ENCODE measurements at places on chromosomes 16 and 17.
A peak's percentile ranks its signal among the peaks of the same experiment; 100 is the strongest.

- DNase-seq = no peak
These were observed 34.8 kb downstream of the TIMM22 start for GRCh38 chr17:1031711-1032110.

- DNase-seq = no peak
These were observed 17.4 kb upstream of the ZFPM1 start for GRCh38 chr16:88435437-88436355.

DNA sequence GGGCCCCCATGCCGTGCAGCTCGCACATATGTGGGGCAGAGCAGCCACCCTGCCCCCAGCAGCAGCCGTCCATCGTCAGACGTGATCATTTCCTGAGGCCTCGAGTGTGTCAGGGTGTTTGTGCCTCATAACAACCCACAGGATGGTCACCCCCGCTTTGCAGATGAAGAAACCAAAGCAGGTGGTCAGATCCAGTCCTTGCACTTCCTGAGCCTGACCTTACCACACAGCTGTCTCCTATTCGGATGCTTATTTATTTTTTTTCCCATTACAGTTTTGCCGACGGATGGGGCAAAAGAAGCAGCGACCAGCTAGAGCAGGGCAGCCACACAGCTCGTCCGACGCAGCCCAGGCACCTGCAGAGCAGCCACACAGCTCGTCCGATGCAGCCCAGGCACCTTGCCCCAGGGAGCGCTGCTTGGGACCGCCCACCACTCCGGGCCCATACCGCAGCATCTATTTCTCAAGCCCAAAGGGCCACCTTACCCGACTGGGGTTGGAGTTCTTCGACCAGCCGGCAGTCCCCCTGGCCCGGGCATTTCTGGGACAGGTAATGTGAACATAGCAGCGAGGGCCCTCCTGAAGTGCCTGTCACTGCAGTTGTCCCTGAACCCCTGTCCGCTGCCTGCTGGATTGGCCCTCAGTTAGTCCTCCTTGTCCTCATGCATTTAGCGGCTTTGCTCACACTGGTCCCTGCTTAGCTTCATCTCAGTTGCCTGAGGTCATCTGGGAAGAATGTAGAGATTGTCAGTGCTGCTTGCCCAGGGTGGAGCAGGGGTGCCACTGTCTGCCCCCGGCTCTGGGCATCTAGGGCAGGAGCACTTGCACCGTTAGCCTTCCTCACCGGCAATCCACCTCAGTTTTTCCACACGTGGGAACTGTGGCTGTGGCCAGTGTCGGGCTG is 1.4 kb downstream of the MPG start:
- no peak for DNase-seq

- no peak for DNase-seq
These were observed 363.1 kb upstream of the RBFOX1 start for GRCh38 chr16:6969594-6969993.

- DNase-seq = peak; percentile 16
These were observed 1.2 kb downstream of the GPR142 start for GRCh38 chr17:74368341-74369081.

GRCh38 chr17:77210946-77211541 is 70.3 kb downstream of the SEC14L1 start:
- DNase-seq = no peak

- DNase-seq = no peak
These were observed 19.3 kb downstream of the TRPV2 start for GRCh38 chr17:16434662-16435061.

All from GM04504 (cell line).